ENCODE measurements at places on chromosomes 13 and 19.

- DNase-seq: no peak
These were observed 497.8 kb downstream of the UQCRFS1 start for GRCh38 chr19:28715157-28715556.

DNA sequence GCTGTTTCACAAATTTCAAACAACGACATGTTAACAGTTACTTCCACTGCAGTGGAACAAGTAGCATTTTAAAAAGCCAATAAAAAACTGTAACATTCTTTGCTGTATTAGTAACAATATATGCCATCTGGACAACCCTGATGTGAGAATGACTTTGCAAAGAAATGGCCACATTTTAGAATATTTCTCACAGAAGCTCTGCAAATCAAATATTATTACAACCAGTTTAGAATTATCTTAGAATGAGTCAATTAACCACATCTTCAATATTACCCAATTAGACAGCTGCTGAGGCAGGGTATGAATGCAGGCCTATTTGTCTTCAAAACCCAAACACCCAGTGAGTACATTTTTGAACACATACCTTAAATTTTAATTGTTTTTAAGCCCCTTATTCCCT lies 3.2 kb downstream of the ZNF699 start:
- no peak for DNase-seq

DNA sequence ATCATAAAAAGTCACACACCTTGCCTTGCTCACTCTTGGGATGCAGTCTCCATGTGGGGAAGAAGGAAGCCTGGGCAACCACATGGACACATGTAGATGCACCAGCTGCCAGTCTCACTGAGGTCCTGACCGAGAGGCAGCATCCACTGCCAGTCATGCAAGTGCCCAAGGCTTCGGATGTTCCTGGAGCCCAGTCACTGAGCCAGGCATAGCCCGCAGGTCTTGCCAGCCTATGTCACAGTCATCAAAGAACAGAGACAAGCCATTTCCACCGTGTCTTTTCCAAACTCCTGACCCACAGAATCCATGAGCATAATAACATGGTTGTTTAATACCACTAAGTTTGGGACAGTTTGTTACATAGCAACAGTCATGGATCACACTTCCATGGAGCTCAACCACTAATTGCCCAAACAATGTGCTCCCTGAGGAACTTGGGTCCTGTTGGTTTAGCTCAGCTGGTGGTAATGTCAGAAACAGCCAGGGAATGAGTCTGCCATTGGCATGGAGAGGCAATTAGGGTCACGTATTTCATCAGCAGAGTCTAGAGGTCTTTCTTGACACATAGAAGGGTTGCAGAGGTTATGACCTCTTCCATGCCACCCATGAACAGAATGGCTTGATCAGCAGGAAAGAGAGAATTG lies 21.5 kb downstream of the STARD13 start:
- no peak for DNase-seq

DNA sequence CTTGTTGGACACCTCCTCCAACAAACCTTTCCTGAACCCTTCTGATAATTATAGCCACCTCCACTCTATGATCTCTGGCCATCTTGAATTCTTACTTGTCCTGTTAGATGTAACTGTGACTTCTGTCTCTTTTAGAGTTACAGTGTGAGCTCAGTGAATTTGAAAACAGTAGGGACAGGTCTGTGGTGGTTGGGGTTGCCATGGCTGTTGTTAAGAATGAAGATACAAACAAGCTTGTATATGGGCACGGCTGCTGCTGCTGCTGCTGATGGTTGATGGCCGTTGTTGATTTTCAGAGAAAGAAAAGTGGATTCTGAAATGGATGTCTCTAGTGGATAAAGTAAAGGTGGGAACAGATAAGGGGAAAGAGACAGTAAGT lies 101.5 kb downstream of the STARD13 start:
- no peak for DNase-seq

GRCh38 chr13:43159026-43159461 lies 135.7 kb downstream of the DNAJC15 start:
- no peak for DNase-seq

DNA sequence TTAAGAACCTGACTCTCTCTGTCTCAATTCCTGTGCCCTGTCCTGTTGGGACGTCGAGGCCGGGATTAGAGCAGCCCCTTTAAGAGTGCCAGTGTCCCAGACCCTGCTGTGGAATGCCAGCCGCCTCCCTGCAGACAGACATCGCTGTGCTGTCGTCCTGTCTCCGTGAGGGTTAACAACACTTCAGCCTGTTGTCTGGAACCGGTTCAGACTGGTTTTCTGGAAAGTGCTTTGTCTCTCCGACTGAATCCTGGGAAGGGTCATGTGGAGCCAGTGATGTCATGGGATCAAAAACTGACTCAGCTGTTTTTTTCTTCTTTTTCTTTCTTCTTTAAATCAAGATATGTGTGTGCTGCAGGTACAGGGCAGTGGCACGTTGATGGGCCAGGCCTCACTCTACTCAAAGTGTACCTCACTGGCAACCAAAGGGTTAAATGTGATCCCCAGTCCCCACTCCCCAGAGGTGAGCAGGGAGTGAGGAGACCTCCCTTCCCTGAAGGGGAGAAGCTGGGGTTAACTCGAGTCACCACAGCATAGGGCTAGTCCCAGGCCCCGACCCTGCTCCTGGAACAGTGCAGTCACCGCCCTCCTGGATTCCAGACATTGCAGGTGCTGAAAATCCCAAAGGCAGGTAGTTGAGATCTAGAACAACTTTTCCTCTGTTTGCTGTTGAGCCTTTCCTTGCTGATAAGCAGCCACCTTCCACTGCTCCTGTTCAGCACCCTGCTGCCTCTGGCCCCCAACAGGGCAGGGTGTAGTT lies 50.8 kb downstream of the TSSK6 start:
- DNase-seq: no peak

DNA sequence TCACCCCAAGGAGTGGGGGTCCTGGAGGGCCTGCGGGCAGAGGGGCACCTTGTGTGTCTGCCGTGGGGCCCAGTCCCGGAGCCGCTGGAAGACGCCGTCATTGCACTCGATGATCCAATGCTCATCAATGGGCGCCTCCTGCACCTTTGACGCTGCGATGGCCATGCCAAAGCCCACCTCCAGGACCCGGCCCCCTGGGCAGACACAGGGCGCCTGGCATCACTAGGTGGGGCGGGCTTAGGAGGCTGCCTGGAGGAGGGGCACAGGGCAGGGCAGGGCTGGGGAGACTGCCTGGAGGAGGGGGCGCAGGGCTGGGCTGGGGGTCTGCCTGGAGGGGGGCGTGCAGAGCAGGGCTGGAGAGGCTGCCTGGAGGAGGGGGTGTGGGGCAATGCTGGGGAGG lies 1.6 kb downstream of the GAMT start:
- no peak for DNase-seq

DNA sequence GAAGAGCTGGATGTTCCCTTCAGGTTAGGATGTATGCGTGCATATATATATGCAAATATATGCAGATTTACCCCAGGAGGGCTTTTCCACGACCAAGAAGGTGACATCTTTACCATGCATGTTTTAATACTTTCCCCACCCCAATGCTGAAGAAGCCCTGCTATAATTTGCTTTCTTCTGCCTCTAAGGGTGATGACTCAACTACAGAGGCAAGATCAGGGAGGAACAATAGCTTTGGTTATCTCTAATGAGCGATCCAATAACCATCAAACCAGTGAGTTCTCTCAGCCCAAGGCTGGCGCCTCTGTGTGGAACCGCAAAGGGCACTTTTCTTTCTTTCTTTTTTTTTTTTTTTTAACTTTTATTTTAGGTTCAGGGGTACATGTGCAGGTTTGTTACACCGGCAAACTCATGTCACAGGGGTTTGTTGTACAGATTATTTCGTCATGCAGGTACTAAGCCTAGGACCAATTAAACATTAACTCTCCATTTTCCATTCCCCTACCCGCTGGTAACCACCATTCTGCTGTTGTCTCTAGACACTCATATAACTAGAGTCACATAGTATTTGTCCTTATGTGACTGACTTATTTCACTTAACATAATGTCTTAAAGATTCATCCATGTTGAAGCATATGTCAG lies 25.7 kb upstream of the UBE2L5 start:
- no peak for DNase-seq

DNA sequence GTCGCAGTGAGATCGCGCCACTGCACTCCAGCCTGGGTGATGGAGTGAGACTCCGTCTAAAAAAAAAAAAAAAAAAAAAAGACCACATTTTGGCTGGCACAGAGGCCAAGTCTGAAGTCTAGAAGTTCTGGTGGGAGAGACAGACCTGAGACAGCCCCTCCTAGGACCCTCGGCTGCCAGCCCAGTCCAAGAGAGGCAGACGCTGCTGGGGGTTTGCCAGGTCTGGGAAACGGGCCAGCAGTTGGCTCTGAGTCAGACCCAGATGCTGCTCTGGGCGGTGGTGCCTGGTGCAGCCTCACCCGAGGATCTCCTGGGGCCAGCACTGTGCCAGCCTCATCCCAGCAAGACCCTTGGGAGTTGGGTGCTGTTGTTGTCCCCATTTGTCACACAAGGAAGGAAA lies 5.8 kb downstream of the FCHO1 start:
- DNase-seq: no peak

- no peak for DNase-seq
These were observed 2.7 kb downstream of the SIX5 start for GRCh38 chr19:45766296-45766868.

DNA sequence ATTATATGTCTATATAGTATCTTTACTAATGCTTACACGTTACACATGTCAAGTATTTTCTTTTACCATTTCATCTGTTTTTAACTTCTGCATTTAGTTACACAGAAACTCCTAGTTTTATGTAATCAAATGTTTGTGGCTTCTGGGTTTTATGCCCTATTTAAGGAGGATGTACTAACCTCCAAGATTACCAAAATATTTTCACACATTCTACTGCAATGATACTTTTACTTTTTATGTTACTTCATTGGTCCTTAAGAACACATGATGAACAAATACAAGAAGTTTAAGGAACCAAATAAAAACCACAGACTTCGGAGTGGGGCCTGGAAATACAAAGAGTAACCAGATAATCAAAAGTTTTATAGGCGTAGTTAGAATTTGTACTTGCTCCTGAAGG lies 37.2 kb downstream of the ZC3H13 start:
- DNase-seq: no peak

GRCh38 chr13:31042049-31042448 lies 109.6 kb downstream of the TEX26 start:
- no peak for DNase-seq

DNA sequence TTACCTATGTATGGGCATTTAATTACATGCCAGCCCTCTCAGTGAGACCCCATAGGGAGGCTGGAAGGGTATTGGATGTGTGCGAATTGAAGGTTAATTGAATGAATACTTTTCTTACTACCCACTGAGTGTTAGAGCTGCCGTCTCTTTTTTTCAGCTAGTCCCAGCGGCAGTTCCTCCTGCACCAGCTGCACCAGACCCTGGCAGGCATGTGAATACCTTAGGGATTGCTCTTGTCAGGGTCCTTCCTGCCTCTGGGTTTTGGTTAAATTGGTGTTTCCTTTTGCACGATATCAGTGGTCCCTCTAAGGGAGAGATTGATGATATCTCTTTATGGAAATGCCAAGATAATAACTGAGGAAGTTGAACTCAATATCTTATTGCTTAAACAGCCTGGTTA lies 9.8 kb upstream of the CXCL17 start:
- no peak for DNase-seq

DNA sequence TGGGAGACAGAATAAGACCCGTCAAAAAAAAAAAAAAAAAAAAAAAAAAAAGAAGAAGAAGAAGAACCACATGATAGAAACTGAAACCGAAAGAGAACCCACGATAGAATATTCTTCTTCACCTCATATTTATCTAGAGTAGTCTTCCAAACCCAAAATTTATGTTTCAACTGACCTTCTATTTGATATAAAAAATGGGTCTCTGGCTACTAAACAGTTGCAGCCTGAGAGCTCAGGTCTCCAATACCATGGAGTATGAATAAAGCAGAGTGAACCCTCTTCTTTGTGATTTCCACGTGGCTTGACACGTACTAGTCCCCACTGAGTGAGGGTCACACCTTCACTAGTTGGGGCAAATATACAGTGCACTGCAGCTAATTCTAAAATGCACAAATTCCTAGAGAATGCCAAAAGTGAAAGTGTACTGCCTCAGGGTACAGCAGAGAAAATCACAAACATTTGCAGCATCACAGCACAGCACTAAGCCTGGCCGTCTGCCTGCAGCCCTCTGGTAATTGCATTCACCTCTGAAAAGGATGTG lies 30.8 kb upstream of the RFC3 start:
- no peak for DNase-seq
